ENCODE measurements at places on chromosomes 5 and 9. TPM values are rescaled to one million over a fixed set of nuclear protein-coding genes. Genes with fewer than 3 reads are reported as not detected.

The NTRK2 gene
- total RNA-seq = not detected

The CD180 gene
- 0.14 TPM for total RNA-seq

The NR2F1 gene
- total RNA-seq = 49.5 TPM

The ADRA1B gene
- total RNA-seq = 0.14 TPM

The FCN1 gene
- not detected for total RNA-seq

The PRR16 gene
- total RNA-seq = 4.0 TPM

The SLC34A1 gene
- not detected for total RNA-seq

The CEP72 gene
- 2.0 TPM for total RNA-seq

Measured in smooth muscle cell of bladder (primary cell).